ENCODE measurements at places on chromosomes 6 and 20. TPM values are rescaled to one million over a fixed set of nuclear protein-coding genes. Genes with fewer than 3 reads are reported as not detected.

TFAP2A gene
- 0.22 TPM for total RNA-seq

OXT gene
- not detected for total RNA-seq

NTSR1 gene
- total RNA-seq: 0.22 TPM

SNAP91 gene
- not detected for total RNA-seq

CD93 gene
- total RNA-seq: not detected

SLC22A7 gene
- total RNA-seq: not detected

PAK5 gene
- not detected for total RNA-seq

RHAG gene
- not detected for total RNA-seq

MUC22 gene
- not detected for total RNA-seq

THEMIS gene
- total RNA-seq: not detected

CST2 gene
- total RNA-seq: not detected

MLN gene
- not detected for total RNA-seq

MATN4 gene
- not detected for total RNA-seq

TFAP2B gene
- total RNA-seq: not detected

TMEM200A gene
- total RNA-seq: 257 TPM

TFAP2C gene
- total RNA-seq: 0.44 TPM

LST1 gene
- total RNA-seq: not detected

BHLHE23 gene
- not detected for total RNA-seq

TRAPPC3L gene
- under 0.01 TPM for total RNA-seq

OLIG3 gene
- total RNA-seq: not detected

TUBB2B gene
- 1.5 TPM for total RNA-seq

C4A gene
- total RNA-seq: 10.3 TPM

LGSN gene
- not detected for total RNA-seq

TP53TG5 gene
- total RNA-seq: not detected

MOG gene
- not detected for total RNA-seq

RFX6 gene
- total RNA-seq: not detected

TREM1 gene
- 0.29 TPM for total RNA-seq

NPEPL1 gene
- total RNA-seq: 33.2 TPM

C6orf15 gene
- total RNA-seq: not detected

PACRG gene
- total RNA-seq: not detected

FNDC11 gene
- total RNA-seq: 0.43 TPM

MAS1 gene
- total RNA-seq: not detected

VWA7 gene
- 0.14 TPM for total RNA-seq

PPP1R16B gene
- not detected for total RNA-seq

BMP5 gene
- total RNA-seq: not detected

CFB gene
- 62.8 TPM for total RNA-seq

C20orf96 gene
- 3.4 TPM for total RNA-seq

EDN1 gene
- 0.88 TPM for total RNA-seq

LRRC73 gene
- total RNA-seq: 0.66 TPM

STMN3 gene
- total RNA-seq: 41.1 TPM

MAP7 gene
- 1.1 TPM for total RNA-seq

TSHZ2 gene
- total RNA-seq: under 0.01 TPM

VAPB gene
- total RNA-seq: 14.9 TPM

IMPG1 gene
- not detected for total RNA-seq

MYB gene
- total RNA-seq: 0.43 TPM

EDN3 gene
- 0.14 TPM for total RNA-seq

EYA2 gene
- 0.57 TPM for total RNA-seq

DLL1 gene
- 0.86 TPM for total RNA-seq

KCNQ5 gene
- total RNA-seq: 6.0 TPM

C6orf120 gene
- total RNA-seq: 57.8 TPM

LPIN3 gene
- 7.7 TPM for total RNA-seq

CCDC170 gene
- total RNA-seq: under 0.01 TPM

MAPK13 gene
- total RNA-seq: 21.9 TPM

PLEKHG1 gene
- total RNA-seq: 1.3 TPM

MCHR2 gene
- total RNA-seq: not detected
